ENCODE measurements at places on chromosomes 6 and 20.

DNA sequence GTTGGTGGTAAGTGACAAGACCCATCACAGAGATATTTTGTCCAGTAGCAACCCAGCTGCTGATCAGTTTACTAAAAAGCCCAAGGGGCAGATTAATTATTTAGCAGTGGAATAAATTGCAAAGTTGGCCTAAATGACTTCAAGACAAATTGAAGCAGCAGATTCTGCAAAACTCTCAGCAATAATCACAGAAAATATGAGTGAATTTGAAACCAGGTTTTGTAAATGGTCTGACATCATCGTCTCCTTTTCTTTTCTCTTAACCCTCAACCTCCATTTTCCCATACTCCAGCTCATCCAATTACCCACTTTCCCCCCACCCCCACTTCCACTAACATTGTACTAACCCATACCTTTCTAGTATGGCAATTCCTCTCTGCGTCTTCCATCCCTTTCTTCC is 11.3 kb upstream of the PTPRK start:
- DNase-seq, result no peak

- no peak for DNase-seq
These were observed 41.7 kb upstream of the TTPAL start for GRCh38 chr20:44433751-44434538.

- no peak for DNase-seq
These were observed 372.9 kb downstream of the DOK5 start for GRCh38 chr20:54848262-54848661.

DNA sequence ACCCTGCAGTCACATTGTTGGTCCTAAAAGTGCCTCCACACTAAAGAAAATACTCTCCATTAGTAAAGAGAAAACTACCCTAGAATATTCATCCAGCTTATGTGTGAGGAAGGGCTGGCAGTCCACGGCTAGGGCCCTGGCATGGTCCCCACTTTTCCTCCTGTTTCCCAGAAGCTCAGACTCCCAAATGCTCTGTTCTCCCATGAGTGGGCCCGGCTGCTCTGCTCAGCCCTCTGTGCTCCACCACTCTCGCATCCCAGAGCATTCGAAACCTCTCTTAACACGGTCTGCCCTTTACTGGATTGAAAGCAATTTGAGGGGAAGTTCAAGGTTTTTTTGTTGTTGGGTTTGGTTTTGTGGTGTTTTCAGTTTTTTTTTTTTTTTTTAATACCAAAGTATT is 61.8 kb downstream of the APCDD1L start:
- no peak for DNase-seq

DNA sequence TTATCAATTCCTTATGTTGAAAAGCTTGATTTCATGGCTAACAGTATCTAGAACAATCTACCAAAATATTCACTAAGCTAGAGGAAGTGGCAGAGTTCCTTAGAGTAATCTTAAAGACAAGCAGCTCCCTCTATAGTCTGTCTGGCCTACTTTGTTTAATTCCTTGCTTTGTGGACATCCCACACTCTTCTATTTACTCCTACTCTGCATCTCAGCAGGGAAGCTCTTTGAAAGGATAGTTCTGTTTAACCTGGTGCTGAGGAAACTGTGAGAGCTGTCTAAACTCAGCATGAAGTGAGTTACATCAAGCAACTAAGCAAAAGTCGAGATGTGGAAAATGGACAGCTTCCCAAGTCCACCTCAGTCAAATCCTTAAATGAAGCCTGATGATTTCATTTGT is 4.3 kb downstream of the REV3L start:
- DNase-seq, result no peak

- DNase-seq, result no peak
These were observed 19.1 kb upstream of the PRDM1 start for GRCh38 chr6:106066989-106067388.

- no peak for DNase-seq
These were observed 207.4 kb downstream of the FNDC1 start for GRCh38 chr6:159376516-159377158.
